Activated naive CD8-positive, alpha-beta T cell treated with anti-CD3 and anti-CD28 coated beads, Interleukin-2, amount 10 ng/mL, durations not matched to agents 7 days and 5 days (primary cell): ENCODE measurements at places on chromosomes 12 and 14. TPM values are rescaled to one million over a fixed set of nuclear protein-coding genes. Genes with fewer than 3 reads are reported as not detected.

DNA sequence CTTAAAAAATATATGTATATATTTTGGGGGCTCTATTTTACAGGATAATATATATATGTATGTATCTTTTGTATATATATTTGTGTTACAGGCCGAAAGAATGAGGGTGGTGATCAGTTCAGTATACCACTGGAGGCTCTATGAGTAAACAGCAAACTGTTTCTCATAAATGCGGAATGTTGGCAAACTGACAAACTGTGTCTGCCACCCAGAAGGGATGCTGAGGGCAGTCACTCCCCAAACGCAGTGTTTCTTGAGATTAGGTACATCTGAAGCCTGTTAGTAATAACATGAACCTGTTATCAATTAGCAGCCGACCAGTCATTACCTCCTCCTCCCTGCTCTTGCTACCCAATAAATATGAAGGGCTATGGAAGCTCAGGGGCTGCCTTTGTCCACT is 20.8 kb downstream of the TNFAIP2 start:
- no peak for DNase-seq

DNA sequence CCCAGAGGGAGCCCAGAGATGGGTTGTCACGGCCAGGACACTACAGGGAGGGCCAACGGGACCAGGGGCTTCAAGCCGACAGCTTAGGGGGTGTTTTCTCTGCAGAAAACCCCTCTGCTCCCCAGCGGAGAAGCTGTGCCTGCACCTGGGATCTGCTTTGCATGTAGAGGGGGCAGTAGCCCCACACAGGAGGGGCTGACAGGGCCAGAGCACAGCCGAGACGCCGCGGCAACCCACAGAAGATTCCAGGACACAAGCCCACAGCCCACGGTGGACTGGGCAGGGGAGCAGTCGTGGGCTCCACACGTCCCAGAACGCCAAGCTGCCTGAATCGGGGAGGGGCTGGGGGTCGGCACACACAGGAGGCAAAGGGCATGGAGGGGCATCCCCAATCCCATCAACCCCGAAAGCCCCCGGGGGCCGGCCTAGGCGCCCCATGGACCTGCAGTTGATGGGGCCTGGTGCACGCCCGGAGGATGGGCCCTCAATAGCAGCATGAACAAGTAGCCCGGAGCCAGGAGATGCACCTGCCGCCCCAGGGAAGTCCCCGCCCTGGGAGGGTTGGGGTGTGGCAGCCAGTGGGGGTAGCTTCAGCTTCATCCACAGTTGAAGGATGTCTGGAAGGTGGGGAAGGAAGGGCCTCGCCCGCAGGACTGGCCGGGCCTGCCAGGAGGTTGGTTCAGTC is 30.5 kb upstream of the TMEM179 start:
- no peak for DNase-seq

Gene RNFT2
- 11.4 TPM for total RNA-seq

DNA sequence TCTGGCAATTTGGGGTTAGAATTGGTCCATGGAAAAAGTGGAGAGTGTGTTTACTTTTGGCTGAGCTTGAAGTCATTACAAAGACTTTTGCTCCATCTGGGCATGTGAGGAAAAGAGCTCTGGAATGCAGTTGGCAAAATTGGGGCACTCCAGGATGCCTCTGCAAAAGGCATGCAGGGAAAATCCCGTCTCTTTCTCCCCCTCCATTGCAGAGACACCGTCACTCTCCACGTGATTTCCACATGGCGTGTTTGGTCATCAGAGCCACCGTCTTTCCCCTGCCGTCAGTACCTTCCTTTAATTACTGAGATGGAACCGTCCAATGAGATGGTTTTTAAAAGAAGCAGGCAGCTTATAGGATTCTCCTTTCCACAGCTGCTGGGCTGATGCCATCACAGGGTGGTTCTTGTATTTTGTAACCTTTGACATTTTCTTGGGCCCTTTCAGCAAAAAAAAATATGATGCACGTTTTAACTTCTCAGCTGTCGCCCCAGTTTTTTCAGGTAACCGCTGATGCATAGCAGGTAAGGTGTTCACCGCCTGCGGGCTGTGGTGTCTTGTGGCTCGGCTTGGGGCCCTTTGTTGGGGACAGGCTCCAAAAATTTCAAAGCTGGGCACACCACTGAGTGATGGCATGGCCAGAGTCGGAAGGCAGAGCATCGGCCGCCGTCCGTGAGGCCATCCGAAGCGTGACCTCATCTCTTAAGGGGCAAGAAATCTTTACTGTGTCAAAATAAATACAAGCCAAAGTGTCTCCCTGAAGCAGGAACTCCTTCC is 68.4 kb downstream of the CACNA1C start:
- no peak for DNase-seq

- DNase-seq, result no peak
Measured at GRCh38 chr12:102956738-102957327, 641 bp upstream of the ASCL1 start.

- no peak for DNase-seq
Measured at GRCh38 chr14:66842911-66843512, 335.1 kb downstream of the GPHN start.

Gene SLC15A4
- total RNA-seq, result 21.4 TPM

- DNase-seq, result no peak
Measured at GRCh38 chr12:116687888-116688287, 50.0 kb downstream of the SPRING1 start.

Gene PAPLN
- 1.0 TPM for total RNA-seq
